ENCODE measurements at places on chromosomes 6 and 20.

DNA sequence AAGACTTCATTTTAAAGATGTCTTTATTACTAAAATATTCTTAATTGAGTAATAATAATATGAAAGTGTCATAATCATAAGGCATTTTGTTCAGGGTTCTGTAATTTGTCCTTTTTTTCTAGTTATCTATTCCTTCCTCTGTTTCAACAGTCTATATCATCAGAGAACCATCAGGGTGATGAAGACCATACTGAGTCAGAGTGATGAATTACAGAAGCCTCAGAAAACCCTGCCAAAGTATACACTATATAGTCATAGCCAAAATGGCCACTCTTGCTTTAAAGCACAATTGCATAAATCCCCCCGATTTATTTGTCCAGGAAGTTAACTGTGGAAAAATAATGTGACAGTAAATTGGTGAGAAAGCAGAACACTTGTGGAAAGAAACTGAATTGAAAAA lies 735.0 kb downstream of the EPHA7 start:
- DNase-seq, result no peak

GRCh38 chr6:75090576-75090975 lies 115.3 kb downstream of the COL12A1 start:
- no peak for DNase-seq

DNA sequence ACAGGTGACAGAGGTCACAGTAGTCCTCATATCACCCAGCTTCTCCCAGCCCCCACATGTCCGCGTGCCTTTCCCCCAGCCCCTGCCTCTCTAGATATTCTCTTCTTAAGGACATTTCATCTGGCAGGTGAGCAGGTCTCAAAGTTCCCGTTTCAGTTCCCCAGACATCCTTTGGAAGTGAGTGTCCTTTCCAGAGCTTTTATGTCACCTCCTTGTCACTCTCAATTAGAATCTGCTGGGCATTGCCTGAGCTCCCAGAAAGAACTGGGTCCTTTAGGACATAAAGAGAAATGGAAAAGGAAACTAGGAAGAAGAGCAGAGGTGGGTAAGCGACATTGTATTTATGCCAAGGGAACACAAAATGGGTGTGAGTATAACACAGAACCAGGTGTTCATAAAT lies 66.9 kb upstream of the CEP85L start:
- no peak for DNase-seq

DNA sequence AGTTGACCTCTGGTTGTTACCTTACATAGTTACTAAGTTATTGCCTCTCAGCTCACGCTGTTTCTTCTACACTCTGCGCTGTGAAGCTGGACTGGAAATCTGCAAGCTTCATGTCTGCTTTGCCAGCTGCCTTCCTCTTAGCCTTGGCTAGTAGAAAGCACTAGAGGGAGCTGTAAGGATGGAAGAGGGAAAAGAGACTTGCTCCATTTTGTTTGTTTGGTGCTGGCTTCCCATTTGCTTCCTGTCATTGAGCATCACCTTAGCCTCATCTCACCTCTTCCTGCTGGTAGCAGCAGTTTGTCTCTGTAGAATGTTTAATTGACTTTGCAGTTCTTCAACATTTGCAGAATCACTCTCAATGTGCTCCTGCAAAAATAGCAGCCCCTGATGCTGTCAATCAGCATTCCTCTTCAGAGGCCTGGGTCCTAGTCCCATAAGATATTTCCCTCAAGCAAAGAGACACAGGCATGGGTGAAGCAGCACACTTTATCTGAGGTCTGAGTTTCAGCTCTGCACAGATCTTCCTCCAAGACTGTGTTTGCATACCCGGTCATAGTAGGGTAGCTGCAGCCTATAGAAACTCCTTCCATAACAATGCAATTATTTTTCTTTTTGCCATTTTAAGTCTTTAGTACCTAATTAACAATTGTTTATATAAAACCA lies 302.2 kb upstream of the EPHA7 start:
- no peak for DNase-seq

DNA sequence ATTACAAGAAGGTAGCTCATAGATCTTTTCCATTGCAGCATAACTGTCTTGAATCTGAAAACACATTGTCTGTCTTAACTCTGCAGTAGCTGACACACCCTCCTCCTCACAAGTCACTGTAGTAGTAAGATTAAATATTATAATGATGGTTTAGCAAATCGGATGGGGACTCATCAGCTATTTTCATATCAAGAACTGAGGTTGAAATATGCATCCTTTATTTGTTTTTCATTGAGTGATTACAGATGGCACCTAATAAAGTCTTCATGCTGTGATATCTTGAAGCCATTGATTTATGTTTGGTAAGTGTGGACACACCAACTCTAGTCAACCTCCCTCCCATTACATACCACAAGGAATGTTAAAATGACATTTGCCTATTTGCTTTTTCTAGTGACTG lies 267.4 kb upstream of the TAB2 start:
- DNase-seq, result no peak

GRCh38 chr6:131776985-131777384 lies 30.8 kb upstream of the ENPP1 start:
- no peak for DNase-seq

GRCh38 chr20:19070681-19071445 lies 141.6 kb upstream of the SLC24A3 start:
- DNase-seq, result no peak

DNA sequence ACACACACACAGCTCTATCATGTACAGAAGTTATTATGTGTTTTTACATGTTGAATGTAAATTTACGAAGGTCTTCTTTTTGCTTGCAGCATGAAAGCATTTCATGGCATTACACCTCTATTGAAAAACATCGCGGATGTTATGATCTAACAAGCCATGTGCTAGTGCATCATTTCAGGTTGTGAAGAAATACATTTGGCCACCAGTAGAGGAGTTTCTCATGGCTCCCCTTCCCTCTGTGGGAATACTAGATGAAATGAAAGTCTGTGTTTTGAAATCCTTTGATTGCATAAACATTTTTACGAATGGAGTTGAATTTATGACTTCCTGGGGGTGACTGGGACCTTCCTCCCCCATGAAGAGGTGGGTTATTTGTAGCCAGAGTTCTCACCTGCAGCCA lies 17.7 kb downstream of the MAS1 start:
- DNase-seq, result no peak

- no peak for DNase-seq
Measured at GRCh38 chr6:74597266-74597665, 608.6 kb downstream of the COL12A1 start.

DNA sequence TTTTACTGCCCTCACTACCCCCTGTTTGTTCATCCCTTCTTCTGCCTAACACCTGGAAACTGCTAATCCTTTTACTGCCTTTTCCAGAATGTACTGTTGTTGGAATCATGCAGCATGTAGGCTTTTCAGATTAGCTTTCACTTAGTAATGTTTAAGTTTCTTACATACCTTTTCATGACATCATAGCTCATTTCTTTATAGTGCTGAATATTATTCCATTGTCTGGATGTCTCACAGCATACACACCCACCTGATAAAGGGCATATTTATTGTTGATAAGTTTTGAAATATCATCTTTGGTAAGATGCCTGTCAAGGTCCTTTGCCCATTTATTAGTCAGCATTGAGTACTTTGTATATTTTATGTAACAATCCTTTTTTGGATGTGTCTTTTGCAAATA lies 588.2 kb upstream of the NRSN1 start:
- DNase-seq, result no peak

DNA sequence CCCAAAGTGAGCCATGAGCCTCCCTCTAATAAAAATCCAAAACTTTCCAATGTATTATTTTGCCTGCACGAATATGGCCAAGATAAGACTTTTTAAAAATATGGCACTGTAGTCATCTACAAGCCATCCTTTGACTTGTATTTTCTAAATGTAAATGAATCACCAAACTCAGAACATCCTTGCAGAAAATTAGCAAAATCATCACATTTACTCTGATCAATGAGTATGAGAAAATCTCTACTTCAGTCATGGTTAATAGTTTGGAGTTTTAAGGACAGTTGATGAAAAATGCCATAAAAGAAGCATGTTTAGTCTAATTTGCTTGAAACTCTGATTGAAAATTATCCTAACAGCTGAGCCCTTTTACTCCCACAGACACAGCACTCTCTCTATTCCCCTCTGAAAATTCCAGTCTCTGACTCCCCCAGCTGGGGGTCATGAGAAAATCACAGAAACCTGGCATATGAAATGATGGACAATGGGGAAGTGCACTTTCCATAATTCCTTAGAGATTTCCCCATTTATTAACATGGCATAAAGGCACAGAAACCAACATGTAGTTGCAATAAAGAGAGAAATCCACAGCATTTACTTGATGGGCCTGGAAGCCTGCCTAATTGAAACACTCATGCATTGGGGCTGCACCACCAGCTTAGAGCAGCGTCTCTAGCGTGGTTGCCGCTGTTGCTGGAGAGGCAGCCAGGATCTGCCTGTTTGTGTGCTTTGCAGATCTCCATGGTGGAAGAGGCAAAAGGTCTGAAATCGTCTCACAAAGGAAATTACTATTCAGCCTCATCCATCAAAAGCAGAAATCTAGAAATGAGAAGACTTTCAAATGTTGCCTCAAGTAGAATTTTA lies 214.0 kb downstream of the WDR27 start:
- no peak for DNase-seq

DNA sequence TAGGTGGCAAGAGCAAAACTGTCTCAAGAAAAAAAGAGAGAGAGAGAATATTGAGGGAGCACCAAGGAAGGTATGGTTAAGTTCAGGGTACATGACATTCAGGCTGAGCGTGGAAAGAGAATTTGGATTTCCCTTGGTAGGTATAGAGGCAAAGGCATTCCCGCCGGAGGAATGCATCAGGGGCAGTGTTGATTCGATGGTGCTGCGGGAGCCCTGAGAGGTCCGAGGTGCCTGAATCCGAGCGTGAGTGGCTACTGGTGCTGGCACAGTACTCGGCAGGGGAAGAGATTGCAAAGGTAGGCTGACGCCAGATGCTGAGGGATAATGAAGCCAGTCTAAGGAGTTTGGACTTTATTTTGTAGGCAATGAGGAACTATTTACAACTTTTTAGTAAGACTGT lies 20.0 kb downstream of the BMP6 start:
- no peak for DNase-seq

- DNase-seq, result no peak
Measured at GRCh38 chr6:8352335-8352965, 82.9 kb downstream of the SLC35B3 start.

DNA sequence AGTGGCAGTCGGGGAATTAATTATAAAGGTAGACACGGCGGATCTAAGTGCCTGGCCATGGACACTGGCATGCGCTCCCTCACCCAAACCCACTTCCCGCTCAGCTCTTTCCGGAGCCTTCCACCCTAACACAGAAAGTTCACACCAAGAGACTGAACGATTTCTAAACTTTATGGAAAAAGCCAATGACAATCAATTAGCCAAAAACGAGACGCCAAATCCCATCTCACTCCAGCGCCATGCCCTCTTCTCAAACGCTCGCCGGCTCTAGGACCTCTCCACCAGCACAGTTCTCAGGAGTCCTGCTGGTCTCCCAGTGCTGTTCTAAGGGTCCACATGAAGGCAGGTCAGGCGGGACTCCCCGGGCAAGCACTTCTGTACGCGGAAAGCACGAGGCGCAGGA lies 641 bp downstream of the SF3B5 start:
- no peak for DNase-seq

- no peak for DNase-seq
Measured at GRCh38 chr20:39849664-39850063, 839.4 kb downstream of the MAFB start.

- no peak for DNase-seq
Measured at GRCh38 chr6:39634646-39635341, 90.4 kb downstream of the KIF6 start.

GRCh38 chr6:90038961-90039653 lies 144.8 kb downstream of the GJA10 start:
- DNase-seq, result no peak

GRCh38 chr6:76719449-76719848 lies 647.0 kb upstream of the IMPG1 start:
- DNase-seq, result no peak

GRCh38 chr20:49169547-49169946 lies 18.6 kb downstream of the STAU1 start:
- no peak for DNase-seq

GRCh38 chr20:62155428-62156253 lies 12.1 kb downstream of the SS18L1 start:
- no peak for DNase-seq

GRCh38 chr6:100948381-100949133 lies 67.4 kb upstream of the ASCC3 start:
- no peak for DNase-seq

GRCh38 chr20:49704932-49705336 lies 8.7 kb downstream of the B4GALT5 start:
- DNase-seq, result no peak

DNA sequence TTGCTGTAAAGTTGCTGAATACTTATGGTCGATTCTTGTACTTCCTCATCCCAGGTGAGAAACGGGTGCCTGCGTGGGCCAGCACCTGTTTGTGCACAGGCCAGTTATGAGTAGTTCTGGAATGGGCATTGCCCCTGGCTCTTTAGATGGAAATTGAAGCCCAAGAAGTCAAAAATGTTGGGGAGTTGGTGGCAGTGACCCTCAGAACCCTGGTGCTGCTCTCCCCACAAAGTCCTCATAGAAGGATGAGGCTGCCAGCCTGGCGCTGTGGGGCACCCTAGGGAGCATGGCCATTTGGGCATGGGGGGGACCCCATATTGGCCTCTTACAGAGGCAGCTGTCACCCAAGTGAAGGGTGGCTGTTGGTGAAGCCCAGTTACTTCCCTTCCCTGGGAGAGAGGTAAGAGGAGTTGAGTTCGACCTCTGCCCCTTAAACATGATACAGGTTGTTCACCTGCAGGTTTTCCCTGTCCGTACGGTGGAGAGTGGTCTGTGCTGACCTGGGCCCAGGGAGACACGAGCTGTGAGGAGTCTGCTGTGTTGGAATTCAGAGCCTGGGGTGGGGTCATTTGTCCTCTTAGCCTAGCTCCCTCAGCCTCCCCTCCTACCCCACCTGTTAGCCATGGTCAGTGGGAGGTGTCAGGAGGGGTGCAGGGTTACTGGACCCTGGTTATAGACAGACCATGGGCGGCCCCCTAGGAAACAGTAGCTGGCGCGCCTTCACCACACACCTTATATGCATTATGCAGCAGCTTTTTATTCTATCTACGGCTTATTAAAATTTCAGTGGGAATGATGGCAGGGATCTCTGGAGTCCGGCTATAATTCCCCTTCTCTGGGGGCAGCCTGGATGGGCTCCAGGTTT lies 4.9 kb downstream of the HMGA1 start:
- no peak for DNase-seq

DNA sequence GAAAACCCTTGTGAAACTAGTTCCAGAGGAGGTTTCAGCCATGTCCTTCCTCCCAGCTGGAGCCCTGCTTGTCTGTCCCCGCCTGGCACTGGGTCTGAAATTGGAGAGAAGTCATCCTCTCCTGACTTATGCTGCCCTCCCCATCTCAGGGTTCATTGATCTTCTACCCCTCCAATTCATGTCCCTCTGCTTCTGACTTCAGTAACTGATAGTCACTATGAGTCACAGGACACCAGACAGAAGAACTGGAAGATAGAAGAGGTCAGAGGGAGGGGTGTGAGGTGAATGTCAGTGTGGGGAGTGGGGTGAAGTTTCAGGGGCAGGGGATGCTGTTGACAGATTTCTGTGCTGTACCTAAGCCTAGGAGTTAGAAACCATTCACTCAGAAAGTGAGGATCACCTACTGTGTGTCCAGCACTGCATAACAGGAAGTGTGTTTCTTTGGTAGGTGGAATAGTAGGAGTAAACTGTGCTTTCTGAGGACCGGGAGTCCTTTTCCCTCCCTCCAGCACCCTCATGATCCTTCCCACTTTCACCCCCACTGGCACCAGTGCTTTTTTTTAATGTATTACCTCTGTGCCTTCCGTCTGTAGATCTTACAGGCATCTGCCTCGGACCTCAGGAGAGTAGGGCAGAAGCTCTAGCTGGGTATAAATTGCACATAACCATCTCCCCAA lies 627 bp upstream of the RPP21 start:
- no peak for DNase-seq
